ENCODE measurements at places on chromosomes 12 and 14.
A peak's percentile ranks its signal among the peaks of the same experiment; 100 is the strongest.

DNA sequence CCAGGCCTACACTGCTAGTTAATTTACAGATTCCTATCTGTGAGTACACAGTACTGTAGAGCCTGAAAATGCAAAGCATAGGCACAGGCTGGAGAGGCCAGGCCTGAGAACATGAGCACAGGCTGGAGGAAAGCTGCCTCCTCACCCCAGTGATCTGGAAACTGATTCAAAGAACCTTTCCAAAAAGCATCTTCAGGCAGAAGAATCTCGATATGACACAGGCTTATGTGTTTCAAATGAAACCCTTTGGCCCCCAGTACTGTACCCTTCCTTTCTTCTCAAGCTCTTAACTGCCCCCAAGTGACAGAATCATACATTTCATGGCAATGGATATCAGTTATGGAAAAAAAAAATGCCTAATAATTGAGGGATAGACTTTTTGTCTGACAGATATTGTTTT, 122.0 kb downstream of the KCNC2 start:
- DNase-seq = no peak

GRCh38 chr12:27513155-27513824, 10.7 kb upstream of the PPFIBP1 start:
- DNase-seq = no peak

GRCh38 chr12:54372113-54372806, 8.0 kb upstream of the GPR84 start:
- no peak for DNase-seq

DNA sequence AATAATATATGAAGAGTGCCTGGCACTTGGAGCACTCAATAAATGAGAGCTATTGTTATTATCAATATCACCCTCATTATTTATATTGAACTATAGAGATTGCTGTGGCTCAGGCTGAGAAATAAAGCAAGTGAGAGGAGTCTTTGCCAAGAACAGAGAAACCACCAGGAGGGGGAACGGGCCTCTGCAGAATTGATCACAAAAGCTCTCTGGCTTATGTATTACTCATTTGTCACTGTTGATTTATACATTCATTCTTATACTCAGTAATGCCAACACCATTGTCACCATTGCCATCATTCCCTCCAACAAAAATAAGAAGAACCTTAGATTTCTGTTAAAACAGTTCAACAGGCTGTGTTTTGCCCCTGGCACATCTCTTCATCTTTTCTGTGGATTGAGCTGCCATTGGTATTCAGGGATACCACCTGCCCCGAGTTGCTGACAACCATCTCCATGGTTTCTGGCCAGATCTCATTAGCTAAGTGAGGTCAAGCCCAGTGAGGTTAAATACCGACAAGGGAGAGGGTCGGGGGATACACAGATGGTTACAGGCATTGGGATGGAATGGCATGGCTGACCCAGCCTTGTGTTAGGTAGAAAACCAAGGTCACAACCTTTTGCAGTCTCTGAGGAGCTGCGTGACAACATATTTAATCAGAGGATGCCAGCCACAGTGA, 21.8 kb upstream of the PCNX1 start:
- DNase-seq = no peak

- no peak for DNase-seq
These were observed 101.5 kb upstream of the SLCO1C1 start for GRCh38 chr12:20593611-20594010.

- peak; percentile 42 for DNase-seq
These were observed 269.3 kb downstream of the DAD1 start for GRCh38 chr14:22319526-22320361.

DNA sequence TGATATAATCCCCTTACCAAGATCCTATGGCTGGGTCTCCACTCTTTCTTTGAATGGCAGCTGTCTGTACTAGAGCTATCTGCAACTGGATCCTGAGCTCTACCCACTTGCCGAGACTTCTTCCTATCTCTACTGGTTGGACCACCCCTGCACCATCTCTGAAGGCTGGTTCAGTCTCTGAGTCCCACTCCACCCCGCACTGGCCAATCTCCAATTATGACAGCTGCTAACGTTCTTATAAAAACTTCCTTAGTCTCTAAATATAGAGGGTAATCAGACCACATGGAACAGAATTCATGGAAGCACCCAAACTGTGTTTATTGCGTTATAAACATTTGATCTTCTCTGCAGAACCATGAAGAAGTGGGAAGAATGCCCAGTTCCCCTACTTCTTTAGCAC, 186.6 kb upstream of the EEA1 start:
- DNase-seq = no peak

- no peak for DNase-seq
These were observed 267.1 kb upstream of the PRKD1 start for GRCh38 chr14:30194741-30195148.

GRCh38 chr14:68678471-68678870, 114.4 kb downstream of the ZFP36L1 start:
- no peak for DNase-seq

GRCh38 chr12:116015525-116015924, 262.0 kb downstream of the MED13L start:
- no peak for DNase-seq

DNA sequence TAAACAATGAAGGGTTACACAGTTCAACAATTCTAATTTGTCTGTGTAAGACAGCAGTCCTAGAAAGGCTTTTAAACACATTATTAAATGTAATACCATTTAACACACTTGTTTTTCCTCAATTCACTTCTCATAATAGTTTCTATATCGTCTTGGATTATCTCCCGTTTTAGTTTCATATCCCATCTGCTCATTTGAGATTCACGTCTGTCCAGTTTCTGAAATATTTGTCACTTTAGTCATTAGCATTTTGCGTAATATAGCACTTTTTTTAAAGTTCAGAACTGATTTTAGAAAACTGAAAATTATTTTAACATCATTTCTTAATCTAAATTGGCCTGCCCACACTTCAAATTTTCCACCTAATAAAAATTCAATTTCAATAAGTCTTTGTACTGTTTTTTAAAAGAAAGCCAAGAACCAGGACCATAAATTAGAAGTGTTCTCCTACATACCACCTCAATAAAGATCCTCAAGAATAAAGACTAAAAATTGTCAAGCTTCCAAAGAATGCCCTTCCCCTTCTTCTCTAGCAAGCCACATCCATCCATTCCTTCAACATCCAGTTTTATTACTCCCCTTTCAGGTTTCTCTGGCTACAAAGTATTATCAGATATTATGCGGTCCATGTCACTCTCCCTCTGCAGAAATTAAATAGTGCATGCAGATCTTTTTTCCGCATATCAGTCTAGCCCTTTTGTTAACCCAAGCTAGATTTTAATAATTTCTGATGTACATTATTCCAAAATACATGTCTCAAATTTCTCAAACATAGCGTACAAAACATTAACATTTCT, 11.9 kb downstream of the MED13L start:
- DNase-seq = no peak

DNA sequence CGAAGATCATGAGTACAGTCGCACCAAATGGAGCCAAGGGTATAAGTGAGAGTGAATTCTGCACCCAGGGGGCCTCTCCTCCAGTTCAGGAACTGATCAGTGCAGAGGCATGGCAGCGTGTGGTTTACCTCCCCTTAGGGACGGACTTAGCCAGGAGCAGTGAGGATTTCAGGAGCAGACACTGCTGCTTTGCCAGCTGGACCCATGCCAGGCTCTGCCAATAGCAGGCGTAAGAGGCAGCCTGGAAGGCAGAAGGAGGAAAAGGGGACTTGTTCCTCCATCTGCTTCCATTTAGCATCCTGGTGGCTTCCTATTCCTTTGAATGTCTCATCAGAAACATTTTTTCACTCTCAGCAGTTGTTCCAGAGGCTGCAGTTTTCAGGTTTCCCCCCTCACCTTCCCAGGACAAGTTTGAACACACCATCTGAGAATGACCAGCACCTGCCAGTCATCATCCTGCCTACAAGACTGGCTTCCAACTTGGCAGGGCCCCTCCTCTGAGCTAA, 137.0 kb upstream of the LMNTD1 start:
- no peak for DNase-seq

GRCh38 chr12:109369831-109370230, 22.1 kb downstream of the MYO1H start:
- DNase-seq = no peak

DNA sequence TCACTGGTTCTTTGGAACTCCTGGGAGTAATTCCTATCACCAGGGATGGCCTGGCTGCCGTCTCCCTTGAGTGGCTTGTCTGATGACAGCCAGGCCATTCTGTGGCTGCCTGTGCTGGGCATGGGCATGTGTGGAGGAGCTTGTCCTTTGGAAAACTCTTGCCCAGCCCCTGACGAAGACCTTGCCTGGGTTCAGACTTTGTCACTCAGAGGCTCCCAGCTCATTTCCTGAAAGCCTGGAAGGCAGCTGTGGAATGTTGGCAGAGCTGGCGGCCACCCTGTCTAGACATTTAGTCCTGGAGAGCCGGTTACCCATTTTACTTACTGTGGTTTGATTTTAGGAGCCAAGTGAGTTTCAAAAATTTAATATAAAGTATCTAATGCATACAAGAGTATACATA, 34.0 kb downstream of the TUNAR start:
- DNase-seq = no peak

DNA sequence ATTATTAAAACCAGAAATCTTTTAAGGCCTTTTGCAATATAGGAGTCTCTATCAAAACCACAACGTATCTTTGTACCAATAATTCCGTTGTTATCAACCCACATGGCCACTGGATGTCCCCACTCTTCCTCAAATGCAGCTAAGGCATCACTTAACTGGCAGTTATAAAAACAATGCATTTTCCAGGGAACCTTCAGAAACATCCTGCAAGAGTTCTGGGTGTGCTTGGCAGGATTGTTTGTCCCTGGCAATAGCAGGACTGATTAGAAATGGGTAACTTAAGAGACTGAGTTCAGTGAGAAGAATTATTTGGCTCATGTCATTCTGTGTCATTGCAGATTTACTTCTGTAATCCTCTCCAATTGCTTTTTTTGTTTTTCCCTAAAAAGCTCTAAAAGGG, 112.0 kb downstream of the SLC15A5 start:
- DNase-seq = no peak

- DNase-seq = no peak
These were observed 5.9 kb upstream of the ANAPC5 start for GRCh38 chr12:121358073-121358472.

GRCh38 chr14:64200170-64200569, 94.0 kb downstream of the ESR2 start:
- no peak for DNase-seq

DNA sequence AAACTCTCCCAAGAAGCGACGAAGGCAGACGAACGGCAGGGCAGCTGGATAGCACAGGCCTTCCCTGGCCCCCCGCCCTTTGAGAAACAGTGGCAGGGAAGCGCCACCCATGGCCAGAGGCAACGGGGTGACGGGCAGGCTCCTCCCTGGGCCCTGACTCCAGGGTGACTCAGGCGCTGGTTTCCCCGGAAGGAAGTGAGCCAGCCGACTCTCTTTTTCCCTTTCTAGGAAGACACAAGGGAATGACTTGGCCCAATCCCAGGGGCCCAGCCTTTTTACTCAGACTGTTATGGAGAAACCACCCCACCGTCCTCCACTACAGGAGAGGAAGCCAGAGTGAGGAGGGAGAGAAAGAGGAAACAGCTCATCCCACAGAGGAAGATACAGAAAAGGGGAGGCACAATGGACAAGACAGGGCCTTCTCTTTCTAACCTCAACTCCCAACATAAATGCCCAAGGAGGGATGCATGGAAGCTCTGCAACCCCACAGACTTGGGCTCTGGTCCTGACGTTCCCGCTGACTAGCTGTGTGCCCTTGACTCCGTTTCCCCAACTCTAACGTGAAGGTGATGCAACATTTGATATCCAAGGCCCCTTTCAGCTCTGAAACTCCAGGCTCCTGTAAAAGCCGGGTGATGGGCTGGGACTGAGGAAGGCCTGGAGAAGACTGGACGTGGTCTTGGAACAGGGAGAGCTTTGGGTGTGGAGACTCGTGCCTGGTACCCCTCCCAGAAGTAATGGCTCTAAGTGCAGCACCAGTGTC, 27.9 kb downstream of the ACTN1 start:
- no peak for DNase-seq

- no peak for DNase-seq
These were observed 69.3 kb downstream of the ZFC3H1 start for GRCh38 chr12:71594214-71594948.

- no peak for DNase-seq
These were observed 137.9 kb downstream of the NRXN3 start for GRCh38 chr14:78308079-78308478.

- DNase-seq = no peak
These were observed 17.0 kb downstream of the RITA1 start for GRCh38 chr12:113202300-113203075.

DNA sequence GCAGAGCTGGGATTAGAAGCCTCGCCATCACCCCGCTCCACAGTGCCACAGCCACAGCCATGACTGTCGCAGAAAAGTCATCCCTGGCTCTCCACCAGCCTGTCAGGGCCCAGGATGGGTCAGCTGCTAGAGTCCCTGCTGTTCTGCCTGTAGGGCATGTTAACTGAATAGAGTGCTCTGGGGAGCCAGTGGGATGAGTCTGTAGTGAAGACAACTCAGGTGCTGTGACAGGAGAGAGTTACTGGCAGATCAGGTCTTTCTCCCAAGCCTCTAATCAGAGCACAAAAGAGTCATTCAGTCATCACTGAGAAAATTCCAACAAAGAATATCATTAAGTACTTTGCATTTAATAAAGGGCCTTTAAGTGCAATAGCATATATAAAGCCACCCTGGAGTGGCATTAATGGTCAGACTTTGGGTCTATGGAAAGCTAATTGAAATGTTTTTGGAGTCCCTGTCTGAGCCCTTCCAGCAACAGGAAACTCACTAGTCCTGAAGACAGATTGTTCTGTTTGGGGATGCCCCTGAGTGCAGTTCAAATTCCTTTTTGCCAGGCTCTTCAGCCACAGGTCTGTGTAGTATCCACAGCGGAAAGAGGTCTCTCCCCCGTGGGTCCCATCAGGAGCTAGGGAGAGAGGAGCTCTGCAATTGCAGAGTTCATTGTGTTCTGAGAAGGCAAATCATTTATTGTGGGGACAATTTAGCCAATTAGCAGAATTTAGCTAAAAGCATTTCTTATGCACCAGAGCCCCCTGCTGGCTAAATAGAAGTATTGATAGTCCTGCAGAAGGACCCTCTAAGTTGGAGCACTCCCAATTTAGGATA, 45.2 kb upstream of the C14orf132 start:
- peak; percentile 26 for DNase-seq

GRCh38 chr14:79658221-79658620, 553.1 kb downstream of the DIO2 start:
- DNase-seq = no peak

GRCh38 chr12:94622475-94622874, 27.9 kb downstream of the TMCC3 start:
- no peak for DNase-seq

DNA sequence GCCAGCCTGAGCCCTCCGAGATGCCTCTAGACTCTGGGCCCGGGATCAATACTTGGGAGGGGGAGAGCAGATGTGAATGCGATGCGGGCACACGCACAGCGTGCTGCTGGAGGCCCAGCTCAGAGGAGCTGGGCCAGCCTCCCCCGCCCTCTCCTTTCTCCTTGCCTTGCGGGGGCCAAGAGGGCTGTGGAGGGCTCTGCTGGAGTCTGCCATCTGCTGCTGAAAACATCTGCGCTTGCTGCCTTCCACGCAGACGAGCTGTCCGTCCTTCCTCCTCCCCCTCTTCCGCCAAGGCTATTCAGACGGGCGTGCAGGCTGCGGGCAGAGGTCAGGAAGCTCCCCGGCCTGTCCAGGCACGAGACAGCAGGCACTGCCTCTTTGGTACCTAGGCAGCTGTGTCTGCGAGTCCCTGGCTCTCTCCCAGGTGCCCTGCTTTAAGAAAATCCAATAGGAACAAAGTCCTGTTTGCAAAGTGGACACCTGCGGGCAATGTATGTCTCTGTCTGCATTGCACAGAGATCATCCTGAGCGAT, 75.2 kb downstream of the SPRING1 start:
- DNase-seq = no peak

- peak; percentile 14 for DNase-seq
These were observed 916 bp upstream of the CHPT1 start for GRCh38 chr12:101696251-101697196.

Measured in memory B cell (primary cell).